ENCODE measurements at places on chromosomes 3 and 15. TPM values are rescaled to one million over a fixed set of nuclear protein-coding genes. Genes with fewer than 3 reads are reported as not detected.

Gene ATP13A5
- not detected for total RNA-seq

DNA sequence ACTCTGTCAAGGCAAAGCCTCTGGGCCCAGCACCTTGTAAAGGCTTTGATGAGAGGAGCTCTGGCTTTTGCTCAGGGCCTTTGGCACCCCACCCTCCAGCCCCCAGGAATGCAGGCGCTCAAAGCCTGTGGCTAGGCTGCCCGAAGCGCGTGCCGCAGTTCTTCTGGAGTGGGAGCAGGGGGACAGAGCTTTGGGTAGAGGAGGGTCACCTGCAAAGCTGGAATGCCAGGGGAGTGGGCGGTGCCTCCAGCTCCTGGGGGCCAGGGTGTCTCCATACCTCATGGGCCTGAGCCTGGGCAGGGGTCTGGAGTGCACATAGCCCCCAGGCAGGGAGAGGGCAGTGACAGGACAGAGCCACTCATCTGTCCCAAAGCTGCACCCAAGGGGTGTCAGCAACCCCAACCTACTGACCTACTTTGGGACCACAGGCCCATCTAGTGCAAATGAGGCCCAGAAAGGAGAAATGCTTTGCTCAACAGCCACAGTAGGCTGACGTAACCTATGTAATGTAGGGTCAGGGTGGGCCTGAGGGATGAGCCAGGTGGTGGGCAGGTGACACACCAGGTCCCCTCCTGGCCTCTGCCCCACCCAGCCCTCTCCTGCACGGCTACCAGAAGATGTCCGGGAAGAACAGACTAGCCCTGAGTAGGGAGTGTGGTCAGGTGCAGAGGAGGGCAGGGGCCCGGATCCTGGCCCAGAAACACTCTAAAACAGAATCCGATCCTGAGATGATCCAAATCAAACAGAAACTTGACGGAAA is 2.2 kb upstream of the CALML4 start:
- no peak for DNase-seq

DNA sequence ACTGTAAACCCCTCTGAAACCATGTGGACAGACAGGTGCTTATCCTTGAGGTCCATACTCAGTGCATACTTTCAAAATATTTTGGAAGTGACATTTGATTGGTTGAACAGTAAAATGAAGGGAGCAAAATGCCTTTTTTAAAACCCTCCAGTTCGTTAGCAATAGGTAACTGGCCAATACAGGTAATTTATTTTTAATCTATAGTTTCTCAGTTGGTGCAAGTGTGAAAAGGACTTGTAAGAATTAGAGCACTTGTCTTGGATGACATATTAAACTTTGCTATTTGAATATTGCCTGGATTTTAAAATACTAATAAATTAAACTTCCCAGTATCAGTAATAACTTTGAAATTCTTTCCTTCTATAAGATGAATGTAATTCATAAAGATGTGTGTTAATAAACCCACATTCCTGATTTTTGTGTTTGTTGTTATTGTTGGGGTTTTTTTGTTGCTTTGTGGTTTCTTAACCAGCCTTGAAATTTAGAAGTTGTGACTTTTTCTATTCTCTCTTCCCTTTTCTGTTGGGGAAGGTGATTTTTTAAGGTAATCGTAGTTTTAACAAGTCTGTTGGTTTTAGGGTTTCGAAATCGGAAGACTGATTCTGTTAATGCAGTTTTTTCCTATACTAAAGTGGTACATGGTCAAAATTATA is 90.0 kb downstream of the STT3B start:
- no peak for DNase-seq

Gene CCDC66
- 10.0 TPM for total RNA-seq

DNA sequence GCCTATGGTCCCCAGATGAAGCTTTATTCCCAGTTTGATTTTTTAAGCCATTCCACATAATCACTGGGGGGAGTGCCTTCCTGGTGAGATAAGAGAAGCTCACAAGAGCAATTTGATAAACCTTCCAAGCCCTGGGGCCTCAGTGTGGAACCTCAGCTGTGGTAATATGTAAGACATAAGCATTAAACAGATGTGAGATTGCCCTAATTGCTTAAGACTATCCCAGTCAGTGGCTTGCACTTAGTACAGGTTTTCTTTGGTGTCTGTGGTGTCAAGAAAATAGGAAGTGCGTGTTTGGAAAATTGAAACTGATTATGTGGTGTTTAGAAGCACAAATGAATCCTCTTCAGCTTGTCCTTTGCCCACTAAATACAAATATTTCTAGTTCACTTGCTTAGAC is 54.3 kb downstream of the LRRN1 start:
- DNase-seq: no peak

Gene TRH
- not detected for total RNA-seq

Gene COL7A1
- 18.9 TPM for total RNA-seq

DNA sequence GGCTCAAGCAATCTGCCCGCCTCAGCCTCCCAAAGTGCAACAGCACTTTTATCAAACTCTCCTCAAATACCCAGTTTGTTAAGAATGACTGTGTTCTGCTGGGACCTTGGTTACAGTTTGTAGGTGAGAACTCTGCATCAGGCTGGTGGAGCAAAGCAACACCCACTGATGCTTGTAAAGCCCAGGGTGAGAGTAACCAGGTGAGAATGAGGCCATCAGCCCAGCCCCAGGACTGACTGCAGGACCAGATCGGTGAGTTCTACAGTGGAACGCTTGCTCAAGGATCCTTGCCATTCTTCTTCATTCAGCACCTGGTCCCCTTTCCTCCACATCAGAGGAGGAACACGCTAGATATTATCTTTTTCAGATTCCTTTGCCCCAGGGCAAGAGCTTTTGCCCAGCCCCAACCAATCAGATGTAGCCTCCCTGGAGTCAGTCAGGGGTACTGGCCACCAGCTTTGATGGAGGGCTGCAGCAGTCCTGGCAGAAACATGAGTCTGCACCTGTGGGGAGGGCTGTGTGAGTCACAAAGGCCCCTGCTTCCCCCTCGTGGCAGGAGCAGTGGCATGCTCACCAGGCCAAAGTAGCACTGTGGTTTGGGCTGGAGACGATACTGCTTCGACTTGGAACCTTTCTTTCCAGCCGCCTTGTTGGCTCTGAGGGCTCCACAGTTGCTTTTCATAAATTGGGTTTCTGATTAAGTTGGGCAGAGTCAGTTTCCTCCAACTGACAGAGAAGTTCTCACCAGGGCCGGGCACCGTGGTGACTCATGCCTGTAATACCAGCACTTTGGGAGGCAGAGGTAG is 3.5 kb upstream of the SHISA5 start:
- no peak for DNase-seq
